Bronchus fibroblast of lung (primary cell): ENCODE measurements at places on chromosomes 12 and 14. TPM values are rescaled to one million over a fixed set of nuclear protein-coding genes. Genes with fewer than 3 reads are reported as not detected.

Gene AACS
- 43.6 and 43.9 TPM in 2 replicates for total RNA-seq

Gene CD163L1
- total RNA-seq: 0.15 and 0.17 TPM in 2 replicates

Gene CDK2
- 55.6 and 57.4 TPM in 2 replicates for total RNA-seq

Gene SERPINA5
- total RNA-seq: under 0.01 and 0.15 TPM in 2 replicates

Gene OLR1
- 1.0 and 1.8 TPM in 2 replicates for total RNA-seq

Gene KRT5
- 0.17 TPM in 1 of 2 replicates, not detected in the other for total RNA-seq

Gene MIP
- not detected in 2 replicates for total RNA-seq

Gene DCN
- total RNA-seq: 473 and 502 TPM in 2 replicates

Gene TMPRSS12
- not detected in 2 replicates for total RNA-seq

Gene MYG1
- total RNA-seq: 73.4 and 73.5 TPM in 2 replicates

Gene GPR84
- not detected in 2 replicates for total RNA-seq

Gene GPD1
- under 0.01 TPM in 1 of 2 replicates, not detected in the other for total RNA-seq

Gene PIANP
- total RNA-seq: 0.17 and 0.74 TPM in 2 replicates

Gene RNF212B
- total RNA-seq: not detected in 2 replicates

Gene GPX2
- not detected in 2 replicates for total RNA-seq

Gene PROX2
- total RNA-seq: not detected in 2 replicates

Gene LMO3
- not detected in 2 replicates for total RNA-seq

Gene FBLN5
- 138 and 153 TPM in 2 replicates for total RNA-seq

Gene JPH4
- not detected in 2 replicates for total RNA-seq

Gene CLEC9A
- not detected in 2 replicates for total RNA-seq

Gene TEX52
- not detected in 2 replicates for total RNA-seq

Gene OAS3
- 8.5 and 9.4 TPM in 2 replicates for total RNA-seq

Gene PLEKHA5
- 10.3 and 10.6 TPM in 2 replicates for total RNA-seq

Gene GPR132
- total RNA-seq: not detected in 2 replicates

Gene SMARCD1
- total RNA-seq: 52.1 and 57.5 TPM in 2 replicates

Gene IAPP
- not detected in 2 replicates for total RNA-seq

Gene TCL1B
- not detected in 2 replicates for total RNA-seq

Gene PLEKHH1
- 0.15 and 0.34 TPM in 2 replicates for total RNA-seq

Gene CAPZA3
- not detected in 2 replicates for total RNA-seq

Gene SOCS2
- 63.2 and 72.0 TPM in 2 replicates for total RNA-seq

Gene PPM1H
- total RNA-seq: 0.50 and 0.59 TPM in 2 replicates

Gene OSGEP
- total RNA-seq: 62.5 and 70.6 TPM in 2 replicates
